ENCODE measurements at places on chromosomes 11 and 22. TPM values are rescaled to one million over a fixed set of nuclear protein-coding genes. Genes with fewer than 3 reads are reported as not detected.

CHST1 gene
- 14.6 TPM for polyA plus RNA-seq

LRRC74B gene
- 0.18 TPM for polyA plus RNA-seq

LDHAL6A gene
- 0.14 TPM for polyA plus RNA-seq

HMOX1 gene
- polyA plus RNA-seq = 12.3 TPM

RHOG gene
- 22.7 TPM for polyA plus RNA-seq

H19 gene
- 12,528 TPM for polyA plus RNA-seq

SLC7A4 gene
- polyA plus RNA-seq = 0.81 TPM

TTC28 gene
- polyA plus RNA-seq = 24.9 TPM

ME3 gene
- 10.8 TPM for polyA plus RNA-seq

UBQLN3 gene
- polyA plus RNA-seq = not detected

DCHS1 gene
- polyA plus RNA-seq = 35.8 TPM

IFITM2 gene
- 47.5 TPM for polyA plus RNA-seq

PATE2 gene
- polyA plus RNA-seq = not detected

KRTAP5-11 gene
- polyA plus RNA-seq = not detected

SMIM38 gene
- 0.35 TPM for polyA plus RNA-seq
